ENCODE measurements at places on chromosomes 5 and 9.

- DNase-seq: no peak
These were observed 1045.6 kb upstream of the WWC1 start for GRCh38 chr5:167245868-167246267.

DNA sequence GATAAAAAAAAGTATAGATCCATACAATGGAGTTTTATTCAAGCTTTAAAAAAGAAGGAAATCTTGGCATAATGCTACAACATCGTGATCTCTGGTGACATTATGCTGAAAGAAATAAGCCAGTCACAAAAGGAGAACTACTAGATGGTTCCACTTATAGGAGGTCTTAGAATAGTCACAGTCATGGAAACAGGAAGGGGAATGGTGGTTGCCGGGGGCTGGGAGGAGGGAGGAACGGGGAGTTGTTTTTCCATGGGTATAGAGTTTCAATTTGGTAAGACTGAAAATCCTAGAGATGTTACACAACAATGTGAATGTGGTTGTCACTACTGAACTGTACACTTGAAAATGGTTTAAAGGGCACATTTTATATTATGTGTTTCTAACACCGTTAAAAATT lies 94.5 kb downstream of the CFAP90 start:
- DNase-seq: no peak

GRCh38 chr5:159456722-159457465 lies 126.6 kb upstream of the IL12B start:
- no peak for DNase-seq

GRCh38 chr5:10339058-10339811 lies 14.3 kb upstream of the MARCHF6 start:
- no peak for DNase-seq

- no peak for DNase-seq
These were observed 12.2 kb upstream of the ELL2 start for GRCh38 chr5:95973793-95974325.

- no peak for DNase-seq
These were observed 42.3 kb downstream of the MACROH2A1 start for GRCh38 chr5:135356522-135357318.

DNA sequence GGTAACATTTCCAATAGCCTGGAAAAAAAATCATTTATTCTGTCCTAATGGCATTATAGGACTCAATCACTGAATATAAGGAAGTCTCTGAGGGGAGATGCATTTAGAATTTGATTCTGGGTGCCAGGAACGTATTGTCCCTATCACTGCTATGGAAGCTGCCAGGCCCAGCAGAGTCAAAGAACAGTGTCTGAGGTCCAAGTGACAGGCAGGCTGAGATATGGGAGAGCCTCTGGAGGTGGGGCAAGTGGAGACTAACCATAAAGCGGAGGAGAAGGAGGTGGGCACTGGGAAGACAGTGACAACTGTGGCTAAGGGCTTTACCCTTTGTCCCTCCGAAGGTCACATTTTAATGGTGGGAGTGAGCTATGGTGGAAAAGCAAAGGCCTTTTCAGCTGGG lies 505.5 kb downstream of the CTNND2 start:
- DNase-seq: no peak

DNA sequence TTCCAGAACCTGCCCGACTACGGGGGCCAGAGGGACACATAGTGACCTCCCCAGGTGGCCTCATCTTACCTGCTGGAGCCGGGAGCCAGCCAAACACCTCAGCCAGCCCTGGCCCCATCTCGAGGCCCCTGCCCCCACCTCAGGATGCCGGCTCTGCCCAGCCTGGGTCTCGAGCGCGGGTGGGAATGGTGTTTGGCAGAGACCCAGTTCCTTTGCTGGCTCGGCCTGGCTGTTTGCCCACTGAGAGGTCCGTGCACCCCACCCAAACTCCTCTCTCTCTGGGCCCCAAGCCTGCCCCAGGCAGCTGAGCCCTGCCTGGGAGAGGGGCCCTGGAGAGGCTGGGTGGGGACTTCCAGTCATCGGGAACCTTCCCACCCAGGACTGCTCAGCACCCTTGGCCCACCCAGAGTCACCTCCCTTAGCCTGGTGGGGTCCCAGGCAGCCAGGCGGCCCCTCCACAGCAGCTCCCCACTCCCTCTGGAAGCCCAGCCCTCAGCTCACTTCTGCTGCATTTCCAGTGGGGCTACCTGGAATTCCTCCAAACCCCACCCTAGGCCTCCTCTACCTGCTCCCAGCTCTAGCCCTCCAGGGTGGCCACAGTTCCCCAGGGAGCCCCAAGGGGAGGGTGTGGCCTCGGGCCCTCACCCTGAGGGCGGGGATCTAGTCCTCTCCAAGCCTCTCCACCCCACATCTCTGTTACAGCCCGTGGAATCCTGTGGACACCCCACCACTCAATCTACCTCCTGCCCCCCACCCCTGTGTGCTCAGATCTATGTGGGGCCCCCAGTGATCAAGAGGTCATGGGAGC lies 42.4 kb upstream of the UBAC1 start:
- DNase-seq: no peak

DNA sequence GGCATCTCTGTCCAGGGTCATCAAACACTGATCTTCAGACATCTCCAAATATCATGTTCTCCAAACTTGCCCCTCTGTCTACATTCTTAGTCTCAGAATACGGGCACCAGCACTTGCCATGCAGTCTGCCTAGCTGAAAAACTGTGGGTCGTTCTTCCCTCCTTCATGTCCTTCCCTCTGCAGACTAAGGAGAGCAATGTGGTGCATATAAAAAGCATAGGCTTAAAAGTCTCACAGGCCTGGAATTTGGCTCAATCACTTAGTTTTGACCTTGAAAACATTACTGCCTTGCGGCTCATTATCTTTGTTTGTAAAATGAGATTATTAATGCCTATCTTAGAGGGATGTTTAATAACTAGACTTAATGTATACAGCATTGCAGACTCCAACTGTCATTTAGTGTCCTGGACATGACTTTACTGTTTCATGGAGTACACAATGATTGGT lies 362.8 kb downstream of the NPR3 start:
- DNase-seq: no peak

- no peak for DNase-seq
These were observed 5.2 kb downstream of the RNF44 start for GRCh38 chr5:176531902-176532493.
